ENCODE measurements at places on chromosomes 11 and 22.

DNA sequence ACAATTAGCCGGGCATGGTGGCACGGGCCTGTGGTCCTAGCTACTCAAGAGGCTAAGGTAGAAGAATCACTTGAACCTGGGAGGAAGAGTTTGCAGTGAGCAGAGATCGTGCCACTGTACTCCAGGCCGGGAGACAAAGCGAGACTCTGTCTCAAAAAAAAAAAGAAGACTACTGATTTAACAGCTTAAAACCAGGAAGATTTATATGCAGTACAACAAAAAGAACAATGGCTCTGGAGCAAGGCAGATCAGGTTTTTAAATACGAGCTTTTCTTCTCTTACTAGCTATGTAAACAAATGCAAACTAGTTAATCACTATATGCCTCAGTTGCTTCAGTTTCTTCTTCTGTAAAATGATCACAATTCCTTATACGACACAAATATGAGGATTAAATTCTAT, 6.9 kb downstream of the FAM168A start:
- DNase-seq = no peak

- no peak for DNase-seq
Measured at GRCh38 chr11:37630866-37631265, 1032.8 kb upstream of the RAG2 start.

GRCh38 chr11:38046571-38047135, 1448.6 kb upstream of the RAG2 start:
- DNase-seq = no peak

DNA sequence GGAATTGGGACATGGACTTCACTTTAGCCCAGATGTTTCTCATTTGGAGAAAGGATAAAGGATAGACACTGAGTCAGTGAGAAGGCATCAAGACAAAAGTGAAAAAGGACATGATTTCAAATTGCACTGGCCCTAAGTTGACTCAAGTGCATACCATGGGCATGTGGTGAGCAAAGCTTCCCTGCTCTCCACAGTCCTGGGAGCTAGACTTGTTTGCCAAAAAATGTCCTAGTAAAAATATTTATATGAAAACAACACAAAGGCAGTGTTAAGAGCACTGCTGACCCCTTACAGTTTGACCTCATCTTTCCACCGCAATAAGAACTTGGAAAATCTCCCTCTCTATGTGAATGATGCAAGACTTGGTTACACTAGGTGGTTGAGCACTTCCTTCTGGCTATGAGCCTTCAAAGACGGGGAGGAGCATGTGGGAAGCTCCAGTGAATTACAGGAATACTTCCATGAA, 46.5 kb upstream of the FIBIN start:
- DNase-seq = no peak

DNA sequence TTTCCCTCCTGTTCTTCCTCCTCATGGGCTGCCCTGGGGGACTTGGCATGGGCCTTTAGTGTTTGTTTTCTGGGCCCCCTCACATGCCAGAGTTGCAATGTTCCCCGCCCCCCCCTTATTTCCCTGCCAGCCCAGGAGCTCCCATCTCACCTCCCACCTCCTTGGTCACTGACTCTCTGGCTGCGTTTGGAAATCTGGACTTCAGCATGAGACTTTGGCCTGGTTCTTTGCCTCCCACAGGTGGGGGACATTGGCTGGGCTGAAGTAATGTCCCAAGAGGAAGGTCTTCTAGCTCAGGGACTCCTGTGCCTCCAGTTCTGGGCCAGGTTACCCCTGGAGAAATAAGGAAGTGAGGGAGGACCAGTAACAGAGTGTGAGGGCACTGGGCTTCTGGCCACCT, 7.0 kb downstream of the MTFP1 start:
- DNase-seq = no peak

DNA sequence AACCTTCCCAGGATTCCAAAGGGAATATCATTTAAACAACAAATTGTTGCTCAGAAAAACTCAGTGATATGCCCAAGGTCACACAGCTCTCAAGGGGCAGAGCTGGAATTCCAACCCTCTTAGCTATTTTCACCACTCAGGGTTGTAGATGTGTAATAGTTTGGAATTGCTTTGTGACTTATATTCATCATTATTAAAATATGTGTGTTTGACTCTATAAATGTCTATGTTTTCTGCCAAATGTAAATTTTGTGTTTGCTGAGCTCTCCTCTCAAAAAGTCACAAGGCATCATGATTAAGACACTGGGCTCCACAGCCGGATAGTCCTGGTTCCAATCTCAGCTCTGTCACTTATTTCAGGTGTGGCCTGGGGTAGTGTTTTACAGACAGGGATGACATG, 407.3 kb downstream of the TMEM135 start:
- no peak for DNase-seq

DNA sequence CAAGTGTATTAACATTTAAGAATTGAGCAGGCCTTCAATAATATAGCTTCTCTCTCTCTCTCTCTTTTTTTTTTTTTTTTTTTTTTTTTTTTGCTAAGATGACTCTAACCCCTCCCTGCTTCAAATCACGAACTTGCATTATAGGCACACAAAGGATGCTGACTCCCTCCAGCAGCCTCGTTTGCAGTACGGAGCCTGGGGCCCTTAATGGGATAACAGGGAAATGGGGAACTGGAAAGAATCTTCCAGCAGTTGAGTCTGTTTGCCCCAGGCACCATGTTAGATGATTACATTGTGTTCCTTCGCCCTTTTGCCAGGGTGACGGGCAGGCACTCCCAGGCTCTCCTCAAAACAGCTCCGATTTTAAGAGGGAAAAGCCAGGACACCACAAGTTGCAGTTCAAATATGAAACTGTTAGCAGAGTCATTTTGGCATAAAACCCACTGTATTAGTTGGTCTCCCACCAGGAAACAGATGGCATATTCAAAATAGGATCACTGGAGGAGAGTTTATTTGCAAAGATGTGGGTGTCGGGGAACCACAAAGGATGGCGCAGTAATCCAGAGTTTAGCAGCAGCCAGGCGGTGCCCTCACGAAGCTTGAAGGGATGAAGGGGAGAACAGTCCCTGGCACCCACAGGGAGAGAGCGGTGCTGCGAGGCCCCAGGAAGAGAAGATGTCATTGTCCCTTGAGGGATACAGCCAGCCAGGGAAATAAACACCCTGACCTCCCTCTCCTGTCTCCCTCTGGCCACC, 26.5 kb upstream of the TREH start:
- DNase-seq = no peak

DNA sequence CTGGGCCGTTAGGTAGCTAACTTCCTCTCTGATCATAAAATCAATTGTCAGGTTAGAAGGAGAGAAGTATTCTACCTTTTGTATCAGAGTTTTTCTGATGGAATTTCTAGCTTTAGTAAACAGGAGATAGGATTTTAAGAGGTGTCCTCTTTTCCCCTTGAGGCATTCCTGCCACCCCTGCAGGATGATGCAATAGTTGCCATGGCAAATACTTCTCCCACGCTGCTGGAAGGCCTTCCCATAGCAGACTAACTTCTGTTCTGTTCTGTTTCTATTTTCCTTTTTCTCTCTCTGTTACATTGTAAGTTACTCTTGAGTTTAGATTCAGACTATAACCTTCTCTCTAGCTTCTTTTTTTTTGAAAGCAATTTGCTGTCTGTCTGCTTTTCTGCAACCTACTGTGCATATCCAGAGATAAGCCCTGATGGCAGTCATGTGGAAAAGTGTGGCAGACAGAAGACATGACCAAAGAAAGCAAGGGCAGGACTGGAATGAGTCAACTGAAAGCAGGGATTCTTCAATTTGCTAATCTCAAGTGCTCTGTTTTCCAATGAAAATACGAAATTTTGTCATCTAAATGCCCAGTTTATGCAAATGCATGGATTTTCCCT, 679.1 kb downstream of the DLG2 start:
- DNase-seq = no peak

DNA sequence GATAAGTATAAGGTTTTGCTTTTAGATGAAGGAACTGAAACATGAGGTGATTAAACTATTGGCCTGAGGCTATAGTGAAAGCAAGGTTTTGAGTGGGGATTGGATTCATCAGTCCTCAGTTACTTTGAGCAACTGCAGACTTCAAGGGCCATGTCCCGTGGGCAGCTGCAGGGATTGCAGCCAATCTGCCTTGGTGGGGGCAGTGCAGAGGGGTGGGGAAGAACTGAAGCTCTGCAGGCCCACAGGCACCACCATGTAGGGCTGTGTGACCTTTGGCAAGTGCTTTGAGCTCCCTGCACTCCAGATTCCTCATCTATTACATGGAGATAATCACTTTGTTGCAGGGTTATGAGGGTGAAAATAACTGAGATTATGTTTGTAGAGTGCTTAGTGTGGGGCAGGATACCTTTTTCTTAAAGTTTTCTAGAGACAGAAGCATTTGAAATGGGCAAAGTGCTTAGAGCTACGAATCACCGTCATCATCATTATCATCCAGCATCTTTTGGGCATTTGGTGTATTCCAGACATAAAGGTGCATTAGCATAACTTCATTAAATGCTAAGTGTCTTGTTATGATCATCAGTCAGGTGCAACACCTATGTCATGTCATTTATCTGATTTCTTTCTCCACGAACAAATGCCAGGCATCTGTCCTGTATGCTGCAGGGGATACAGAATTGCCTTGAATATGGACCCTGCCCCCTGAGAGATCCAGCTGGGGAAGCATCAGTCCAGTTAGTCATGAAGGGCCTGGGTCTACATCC, 72.1 kb upstream of the TENM4 start:
- no peak for DNase-seq

DNA sequence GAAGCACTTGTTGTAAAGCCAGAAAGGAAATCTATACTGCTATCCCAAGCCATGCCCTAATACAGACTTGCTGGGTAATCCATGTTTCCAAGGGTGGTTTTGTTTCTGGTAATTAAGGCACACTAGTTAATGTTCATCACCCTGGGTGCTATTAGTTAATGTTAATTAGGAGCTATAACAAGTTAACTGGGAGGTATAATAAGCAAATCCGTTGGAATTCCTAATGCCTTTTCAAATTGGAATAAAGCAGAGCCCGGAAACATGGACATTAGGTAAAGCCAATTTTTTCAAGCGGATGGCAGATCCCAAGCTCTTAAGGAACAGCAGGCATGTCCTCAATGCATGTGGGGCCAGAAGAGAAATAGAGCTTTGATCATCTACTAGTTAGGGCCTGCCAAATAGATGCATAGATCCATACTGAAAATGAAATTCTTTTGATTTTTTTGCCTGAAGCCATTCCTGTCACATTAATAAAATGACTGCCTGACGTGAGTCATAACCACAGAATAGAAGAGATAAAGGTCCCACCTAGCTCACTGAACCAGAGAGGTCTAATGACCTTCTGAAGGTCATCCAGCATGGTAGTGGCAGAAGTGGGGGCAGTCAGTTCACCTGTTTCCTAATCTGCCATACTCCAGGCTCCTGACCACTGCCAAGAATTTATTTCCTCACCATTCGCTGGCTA, 28.5 kb upstream of the CCDC34 start:
- DNase-seq = no peak

DNA sequence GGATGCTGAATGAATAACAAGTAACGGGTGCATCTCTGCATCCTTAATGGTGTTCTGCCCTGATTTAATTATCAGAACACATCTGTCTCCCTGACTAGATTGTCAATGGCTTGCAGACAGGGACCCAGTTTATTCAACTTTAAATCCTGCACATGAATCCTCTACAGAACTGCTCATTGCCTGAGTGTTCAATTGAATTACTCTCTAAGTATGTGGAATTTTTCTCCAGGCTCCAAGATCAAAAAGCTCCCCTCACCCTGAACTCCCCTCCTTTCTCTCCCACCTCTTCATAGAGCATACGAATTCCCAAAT, 11.8 kb downstream of the MB start:
- DNase-seq = no peak

DNA sequence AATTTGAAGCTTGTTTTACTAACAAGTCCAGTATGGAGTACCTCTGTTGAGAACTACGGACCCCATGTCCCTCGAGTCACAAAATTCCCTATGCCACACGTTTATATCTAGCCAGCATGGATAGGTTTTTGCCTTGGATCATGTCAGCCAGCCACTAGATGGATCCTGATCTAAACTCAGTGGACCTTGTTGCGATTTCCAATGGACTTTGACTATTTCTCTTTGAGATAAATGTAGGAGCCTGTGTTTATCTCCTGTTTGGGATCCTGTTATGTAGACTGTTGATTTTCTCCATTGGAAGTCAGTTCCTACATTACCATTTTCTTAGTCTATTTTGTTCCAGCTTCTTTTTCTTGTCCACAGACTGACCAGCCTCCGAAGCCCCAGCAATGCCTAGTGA, 127.1 kb upstream of the BMAL1 start:
- DNase-seq = no peak

DNA sequence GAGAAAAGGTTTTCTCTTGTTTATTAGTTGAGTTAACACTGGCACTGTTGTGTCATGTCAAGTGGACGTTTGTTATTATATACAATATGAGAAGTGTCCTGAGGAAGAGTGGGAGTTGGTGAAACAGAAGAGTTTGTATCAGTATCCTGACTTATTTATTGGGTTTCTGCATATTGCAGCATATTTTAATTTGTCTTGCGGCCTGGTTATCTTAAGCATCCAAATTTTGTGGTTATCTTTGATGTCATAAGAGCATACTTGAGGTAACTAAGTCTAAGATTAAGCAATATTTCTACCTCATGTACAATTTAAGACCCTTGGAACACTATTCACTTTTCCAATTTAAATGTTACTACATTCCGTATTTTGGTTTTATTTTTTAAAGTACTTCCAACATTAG, 103.5 kb downstream of the DDX10 start:
- DNase-seq = no peak

DNA sequence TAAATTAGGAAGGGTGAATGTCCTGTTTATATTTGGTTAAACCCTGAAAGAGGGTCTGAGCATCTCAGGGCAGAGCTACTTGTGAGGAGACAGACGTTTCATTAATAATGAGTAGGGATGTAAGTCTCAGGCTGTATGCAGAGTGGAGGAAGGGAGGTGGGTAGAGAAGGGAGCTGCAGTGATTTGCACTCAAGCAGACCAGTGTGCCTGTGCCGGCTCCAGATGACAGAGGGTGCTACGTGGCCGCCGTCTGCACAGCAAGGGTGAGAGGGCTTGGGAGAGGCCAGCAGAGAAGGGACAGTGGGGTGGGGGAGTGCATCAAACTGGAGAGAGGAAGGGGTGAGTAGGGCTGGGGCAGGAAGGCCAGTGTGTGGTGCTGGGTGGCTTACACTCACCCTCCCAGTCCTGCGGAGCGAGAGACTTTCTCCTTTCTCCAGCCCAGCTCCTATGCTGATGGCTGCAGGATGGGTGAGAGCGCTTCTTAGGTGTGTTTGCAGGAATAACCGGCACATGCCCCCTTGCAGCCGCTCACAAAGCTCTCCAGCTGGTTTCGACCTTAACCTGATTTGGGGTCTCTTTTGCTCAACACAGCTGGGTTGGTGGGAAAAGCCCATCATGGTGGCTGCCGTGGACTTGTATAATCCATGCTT, 130.6 kb downstream of the ST3GAL4 start:
- DNase-seq = no peak

Data from stimulated activated CD8-positive, alpha-beta memory T cell treated with anti-CD3 and anti-CD28 coated beads, Interleukin-4, amount 100 ng/mL, for 48 hours (primary cell).